ENCODE measurements at places on chromosomes 11 and 22.

DNA sequence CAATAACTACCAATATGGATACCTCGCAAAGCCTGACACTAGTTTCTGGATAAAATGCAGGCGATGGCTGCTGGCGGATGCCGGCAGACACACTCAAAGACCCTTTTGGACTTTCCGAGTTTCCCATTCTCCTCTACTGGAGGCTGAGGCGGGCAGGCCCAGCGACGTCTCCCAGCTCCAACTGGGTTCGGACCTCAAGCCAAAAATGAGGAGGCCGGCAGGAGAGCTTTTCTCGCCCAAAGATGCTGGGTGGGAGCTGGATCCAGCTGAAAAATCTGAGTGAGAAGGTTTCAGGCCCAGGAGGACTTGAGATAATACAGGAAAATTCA, 428 bp upstream of the FEZ1 start:
- DNase-seq: no peak

DNA sequence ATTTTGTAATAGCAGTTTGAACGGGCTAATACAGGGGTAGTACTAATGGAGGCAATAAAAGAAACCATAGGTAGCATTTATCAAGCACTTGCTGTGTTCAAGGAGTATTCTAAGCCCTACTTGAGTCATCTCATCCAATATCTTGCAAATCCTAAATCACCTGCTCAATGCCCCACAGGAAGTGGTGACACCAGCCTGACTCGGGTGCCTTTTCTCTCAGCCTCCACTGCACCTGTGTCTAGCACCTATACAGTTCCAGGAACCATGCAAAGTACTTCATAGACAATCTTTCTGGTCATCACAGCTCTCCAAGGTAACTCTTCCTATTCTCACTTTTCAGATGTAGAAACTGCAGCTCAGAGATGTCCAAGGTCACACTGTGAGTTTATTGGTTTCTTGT, 98.0 kb downstream of the PRR5L start:
- no peak for DNase-seq

GRCh38 chr22:26587991-26588613, 1.8 kb downstream of the TPST2 start:
- no peak for DNase-seq

GRCh38 chr11:35247428-35247827, 108.5 kb downstream of the CD44 start:
- DNase-seq: no peak

Data from memory B cell (primary cell).